ENCODE measurements at places on chromosomes 1 and 21. TPM values are rescaled to one million over a fixed set of nuclear protein-coding genes. Genes with fewer than 3 reads are reported as not detected.
A peak's percentile ranks its signal among the peaks of the same experiment; 100 is the strongest.

DNA sequence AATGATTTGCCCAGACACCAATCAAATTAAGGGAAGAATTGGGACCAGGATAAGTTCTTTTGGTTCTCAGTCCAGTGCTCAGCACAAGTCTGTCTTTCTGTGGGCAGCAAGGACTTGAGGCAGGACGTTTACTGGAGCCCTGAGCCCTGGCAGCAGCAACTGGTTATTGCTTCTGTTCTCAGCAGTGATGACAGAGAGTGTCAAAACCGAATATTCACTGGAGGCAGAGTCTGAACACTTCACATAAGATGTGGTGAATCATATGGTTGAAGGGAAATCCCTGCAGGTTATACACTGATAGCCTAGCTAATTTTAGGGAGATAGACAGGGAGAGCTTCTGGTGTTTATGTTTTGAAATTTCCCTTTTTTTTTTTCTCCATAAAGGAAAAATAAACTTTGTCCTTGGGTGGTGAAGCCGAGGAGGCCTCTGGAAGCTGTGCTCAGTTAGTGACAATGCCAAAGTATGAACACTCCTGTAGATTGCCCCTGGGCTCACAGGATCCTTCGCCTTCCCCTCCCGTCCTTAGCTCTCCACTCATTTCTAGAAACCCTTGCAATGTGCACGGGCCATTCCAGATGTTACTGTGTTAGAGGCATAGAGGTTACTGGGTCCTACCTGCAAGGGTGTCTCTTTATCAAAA, 26.3 kb upstream of the TSPAN2 start:
- no peak overlapping the region for H3K27ac ChIP-seq
- peaks cover 4% of the 10 kb centered on the region for H3K36me3 ChIP-seq
- no peaks in the 10 kb centered on the region for H3K27me3 ChIP-seq
- DNase-seq: no peak
- H3K4me3 ChIP-seq: no peak overlapping the region
- peaks cover 2% of the 10 kb centered on the region for H3K4me1 ChIP-seq

DNA sequence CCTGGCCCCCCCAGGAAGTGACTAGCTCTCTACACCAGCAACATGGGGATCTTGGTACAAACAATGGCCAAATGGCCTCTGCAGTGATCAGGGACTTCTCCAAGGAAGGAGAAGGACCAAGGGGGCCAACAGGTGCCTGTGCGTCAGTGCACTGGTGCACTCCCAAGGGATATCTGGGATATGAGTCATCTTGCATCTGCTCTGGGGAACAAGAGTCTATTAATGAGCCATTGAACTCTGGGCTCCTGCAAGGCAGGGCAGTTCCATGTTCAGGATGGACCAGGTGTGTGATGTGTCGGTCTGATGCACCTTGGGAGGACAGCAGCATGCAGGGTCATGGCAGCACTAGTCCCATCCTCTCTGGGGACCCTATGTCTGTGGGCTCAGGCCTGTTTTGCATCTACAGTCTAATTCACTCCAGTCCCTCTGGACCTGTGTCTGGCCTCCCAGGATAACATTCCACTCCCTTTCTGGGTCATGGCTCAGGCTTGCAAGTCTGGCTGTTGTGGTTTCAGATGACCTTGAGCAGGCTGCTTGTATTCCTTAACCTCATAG, 125.3 kb downstream of the TRABD2B start:
- peaks cover 9% of the 10 kb centered on the region for H3K36me3 ChIP-seq
- H3K27ac ChIP-seq: peak overlapping the region; percentile 27
- peaks cover 53% of the 10 kb centered on the region for H3K4me1 ChIP-seq
- no peak overlapping the region for H3K4me3 ChIP-seq
- no peaks in the 10 kb centered on the region for H3K27me3 ChIP-seq

DNA sequence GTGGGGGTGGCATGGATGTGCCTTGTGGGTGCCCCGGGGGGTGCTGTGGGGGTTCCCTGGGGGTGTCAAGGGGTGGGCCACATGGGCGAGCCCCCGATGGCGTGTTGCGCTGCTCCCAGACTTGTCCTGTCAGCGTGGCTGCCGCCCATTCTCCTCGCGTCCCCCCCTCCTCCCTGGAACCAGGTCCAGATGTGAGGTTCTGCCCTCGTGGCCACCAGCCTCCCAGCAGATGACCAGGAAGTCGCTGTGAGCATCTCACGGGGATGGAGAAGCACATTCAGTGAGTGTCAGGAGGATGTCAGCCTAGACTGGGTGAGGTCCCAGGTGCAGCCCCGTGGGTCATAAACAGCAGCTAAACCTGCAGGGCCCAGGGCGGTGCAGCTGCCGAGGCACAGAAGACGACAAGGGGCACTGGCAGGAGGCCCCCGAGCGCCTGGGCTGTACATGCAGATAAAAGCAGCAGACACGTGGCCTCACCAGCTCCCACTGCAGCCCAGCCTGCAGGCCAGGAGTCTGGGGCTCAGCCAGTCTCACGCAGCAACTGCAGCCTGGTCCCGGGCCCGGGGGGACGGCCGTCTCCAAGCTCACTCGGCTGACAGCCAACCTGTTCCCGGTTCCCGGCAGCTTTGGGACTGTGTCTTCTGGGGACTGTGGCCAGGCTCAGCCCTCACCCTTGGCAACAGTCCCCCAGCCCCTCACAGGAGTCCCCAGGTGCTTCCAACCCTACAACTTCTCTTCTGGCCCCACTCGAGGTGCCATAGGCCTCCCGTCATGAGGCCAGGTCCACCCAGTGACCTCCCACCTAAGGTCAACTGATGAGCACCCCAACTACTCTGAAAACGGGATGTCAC, 17.5 kb upstream of the COL6A2 start:
- H3K27me3 ChIP-seq: peaks cover 8% of the 10 kb centered on the region
- no peak overlapping the region for H3K4me3 ChIP-seq
- peak overlapping the region; percentile 37 for H3K27ac ChIP-seq
- no peaks in the 10 kb centered on the region for H3K4me1 ChIP-seq
- no peaks in the 10 kb centered on the region for H3K36me3 ChIP-seq

- H3K27ac ChIP-seq: no peak overlapping the region
- no peak for DNase-seq
- no peaks in the 10 kb centered on the region for H3K4me1 ChIP-seq
- H3K36me3 ChIP-seq: no peaks in the 10 kb centered on the region
- peaks cover 6% of the 10 kb centered on the region for H3K27me3 ChIP-seq
- H3K4me3 ChIP-seq: no peak overlapping the region
Measured at GRCh38 chr1:119409731-119410130, 5.2 kb upstream of the HSD3B2 start.

CYYR1 gene
- total RNA-seq: 27.5 TPM

DNA sequence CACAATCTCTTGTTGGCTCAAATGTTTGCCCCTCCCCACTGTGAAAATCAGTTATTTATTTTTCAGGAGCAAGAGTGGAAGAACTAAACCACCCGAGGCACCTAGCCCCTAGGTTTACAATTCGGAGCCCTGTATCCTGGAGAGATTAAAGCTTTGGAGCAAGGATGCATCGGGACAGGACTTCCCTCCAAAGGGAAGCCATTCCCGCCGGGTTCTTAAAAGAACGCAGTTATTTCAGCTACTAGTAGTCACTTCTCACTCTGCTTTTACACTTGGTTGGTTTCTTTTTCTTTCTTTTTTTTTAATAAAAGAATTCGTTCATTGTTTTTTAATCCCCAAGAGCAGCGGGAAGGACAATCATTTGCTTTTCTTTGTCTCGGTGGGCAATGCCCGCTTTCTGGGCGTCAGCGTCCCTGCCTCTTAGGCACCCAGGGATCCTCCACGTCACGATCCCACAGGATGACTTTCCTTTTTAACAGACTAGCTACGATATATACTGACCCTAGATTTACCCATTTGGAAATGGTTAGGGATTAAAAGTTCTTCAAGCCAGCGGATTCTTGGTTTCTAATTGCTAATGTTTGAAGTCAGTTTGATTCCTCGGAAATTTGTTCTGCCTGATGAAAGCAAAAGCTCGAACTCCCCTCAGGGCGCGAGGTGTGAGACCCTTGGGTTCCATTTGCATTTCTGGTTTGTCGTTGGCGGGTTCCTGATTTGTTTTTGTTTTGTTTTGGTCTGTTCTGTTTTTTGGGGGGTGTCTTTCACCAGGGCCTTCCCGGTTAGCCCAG, 9.0 kb downstream of the TBX15 start:
- peaks cover 100% of the 10 kb centered on the region for H3K27me3 ChIP-seq
- H3K4me3 ChIP-seq: no peak overlapping the region
- no peaks in the 10 kb centered on the region for H3K36me3 ChIP-seq
- peak overlapping the region; percentile 62 for H3K27ac ChIP-seq

SPRR2F gene
- 4.0 TPM for total RNA-seq

DNA sequence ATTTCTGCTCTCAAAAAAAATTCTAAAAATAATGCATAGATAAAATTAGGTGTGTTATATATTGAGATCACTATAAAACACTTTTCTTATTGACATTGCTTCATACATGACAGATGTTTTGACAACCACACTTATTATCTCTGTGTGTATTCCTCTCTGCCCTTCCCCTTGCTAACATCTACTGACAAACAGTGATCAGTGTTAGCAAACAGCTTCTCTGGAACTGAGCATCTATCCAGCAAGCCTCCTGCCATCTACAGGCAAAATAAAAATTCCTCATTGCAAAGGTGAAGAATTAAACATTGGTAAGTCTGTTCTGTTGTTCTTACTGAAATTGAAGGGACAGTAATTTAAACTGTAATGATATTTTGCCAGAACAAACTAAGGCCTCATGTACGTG, 2153.9 kb downstream of the NCAM2 start:
- no peak overlapping the region for H3K4me3 ChIP-seq
- no peaks in the 10 kb centered on the region for H3K36me3 ChIP-seq
- H3K4me1 ChIP-seq: no peaks in the 10 kb centered on the region
- H3K27me3 ChIP-seq: no peaks in the 10 kb centered on the region
- no peak overlapping the region for H3K27ac ChIP-seq

GPR37L1 gene
- 0.04 TPM for total RNA-seq

- H3K27ac ChIP-seq: no peak overlapping the region
- DNase-seq: no peak
- H3K27me3 ChIP-seq: no peaks in the 10 kb centered on the region
Measured at GRCh38 chr1:237695878-237696277, 194.8 kb downstream of the ZP4 start.

GRCh38 chr1:75765697-75766355, 20.2 kb upstream of the RABGGTB start:
- H3K36me3 ChIP-seq: peaks cover 2% of the 10 kb centered on the region
- no peaks in the 10 kb centered on the region for H3K4me1 ChIP-seq
- no peak overlapping the region for H3K27ac ChIP-seq
- H3K27me3 ChIP-seq: no peaks in the 10 kb centered on the region
- H3K4me3 ChIP-seq: no peak overlapping the region
- DNase-seq: no peak

DNA sequence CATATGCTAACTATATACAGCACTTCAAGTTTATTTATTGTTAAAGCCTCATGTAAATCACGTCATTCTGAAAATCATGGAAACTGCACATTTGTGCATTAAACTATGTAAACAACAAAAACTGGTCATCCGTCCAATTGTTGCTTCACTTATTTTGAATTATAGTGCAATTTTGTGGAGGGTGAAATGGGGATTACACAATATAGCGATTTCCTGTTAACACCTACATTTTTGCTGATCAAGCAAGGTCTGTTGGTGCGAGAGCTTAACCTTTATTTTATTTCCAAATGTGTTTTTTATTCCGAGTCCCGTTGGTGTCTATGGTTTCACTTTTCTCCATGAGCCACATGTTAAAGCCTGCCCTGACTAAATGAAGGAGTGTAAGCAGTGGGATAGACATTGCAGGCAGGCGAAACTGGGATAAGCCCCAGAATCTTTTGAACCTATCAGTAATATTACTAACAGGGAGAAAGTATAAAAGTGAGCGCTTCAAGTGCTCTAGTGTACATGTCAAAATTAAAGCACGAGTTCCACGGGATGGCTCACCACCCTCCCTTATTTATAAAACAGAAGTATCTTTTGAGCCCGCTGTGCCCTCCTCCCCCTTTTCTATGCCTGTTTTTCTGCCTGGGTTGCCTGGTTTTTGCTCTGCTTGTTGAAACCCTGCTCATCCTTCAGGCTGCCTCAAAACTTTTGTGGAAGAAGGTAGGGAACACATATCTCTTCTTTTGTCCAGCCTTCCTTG, 120.7 kb downstream of the NFIA start:
- no peak overlapping the region for H3K4me3 ChIP-seq
- H3K27me3 ChIP-seq: peaks cover 44% of the 10 kb centered on the region
- DNase-seq: no peak
- peaks cover 4% of the 10 kb centered on the region for H3K4me1 ChIP-seq

AGMAT gene
- total RNA-seq: 3.1 TPM

GRCh38 chr1:45623972-45624371, at the start of gene CCDC17:
Gene CCDC17, minus strand, starts transcription at chr1:45624054. Its CDS starts 145 bp downstream, at chr1:45623909.
- no peaks in the 10 kb centered on the region for H3K27me3 ChIP-seq
- no peaks in the 10 kb centered on the region for H3K4me1 ChIP-seq
- peak within 1 kb of the TSS; percentile 94 for H3K27ac ChIP-seq
- H3K4me3 ChIP-seq: no peak within 1 kb of the TSS
- peaks cover 21% of the 10 kb centered on the region for H3K36me3 ChIP-seq
- DNase-seq: no peak

- no peaks in the 10 kb centered on the region for H3K27me3 ChIP-seq
- no peak overlapping the region for H3K27ac ChIP-seq
- no peak for DNase-seq
- H3K36me3 ChIP-seq: no peaks in the 10 kb centered on the region
Measured at GRCh38 chr1:171935664-171936063, 94.4 kb downstream of the DNM3 start.

CRNN gene
- total RNA-seq: not detected

DNA sequence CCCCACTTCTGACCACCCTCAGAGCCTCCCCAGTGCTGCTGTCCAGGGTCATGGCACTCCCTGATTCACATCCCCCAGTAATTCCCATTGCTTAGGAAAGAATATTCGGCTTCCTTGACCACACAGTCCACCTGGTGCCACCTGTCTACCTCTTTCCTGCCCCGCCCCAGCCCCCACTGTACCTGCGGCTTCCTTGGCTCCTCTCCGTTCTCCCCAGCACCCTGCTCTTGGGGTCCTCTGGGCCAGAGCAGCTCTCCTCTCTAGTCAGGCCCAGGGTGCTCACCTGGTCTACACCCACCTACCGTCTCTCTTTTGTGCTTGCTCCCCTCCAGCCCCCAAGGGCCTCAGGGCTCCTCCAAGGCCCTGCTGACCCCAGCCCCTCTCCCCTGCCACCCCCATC, 142.6 kb downstream of the PEX14 start:
- no peak overlapping the region for H3K4me3 ChIP-seq
- no peaks in the 10 kb centered on the region for H3K4me1 ChIP-seq
- H3K27me3 ChIP-seq: no peaks in the 10 kb centered on the region
- peaks cover 1% of the 10 kb centered on the region for H3K36me3 ChIP-seq

SPATA46 gene
- total RNA-seq: not detected

DNA sequence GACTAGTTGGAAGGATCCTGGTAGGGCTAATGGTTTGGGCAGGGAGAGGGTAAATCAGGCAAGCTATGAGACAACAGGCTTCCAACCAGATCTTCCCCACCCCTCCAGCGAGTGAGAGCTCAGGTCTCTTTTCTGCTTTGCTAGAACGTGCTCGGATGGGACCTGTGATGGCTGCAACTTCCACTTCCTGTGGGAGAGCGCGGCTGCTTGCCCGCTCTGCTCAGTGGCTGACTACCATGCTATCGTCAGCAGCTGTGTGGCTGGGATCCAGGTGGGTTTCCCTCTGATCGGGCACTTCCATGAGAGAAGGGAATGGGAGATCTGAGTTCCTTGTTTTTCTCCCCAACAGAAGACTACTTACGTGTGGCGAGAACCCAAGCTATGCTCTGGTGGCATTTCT, 14.0 kb upstream of the SARS1 start:
- peaks cover 8% of the 10 kb centered on the region for H3K4me1 ChIP-seq
- no peak overlapping the region for H3K27ac ChIP-seq
- DNase-seq: no peak
- no peak overlapping the region for H3K4me3 ChIP-seq
